ENCODE measurements at places on chromosomes 13 and 19.

GRCh38 chr13:49786401-49787008 lies 6.0 kb downstream of the KPNA3 start:
- DNase-seq = no peak

DNA sequence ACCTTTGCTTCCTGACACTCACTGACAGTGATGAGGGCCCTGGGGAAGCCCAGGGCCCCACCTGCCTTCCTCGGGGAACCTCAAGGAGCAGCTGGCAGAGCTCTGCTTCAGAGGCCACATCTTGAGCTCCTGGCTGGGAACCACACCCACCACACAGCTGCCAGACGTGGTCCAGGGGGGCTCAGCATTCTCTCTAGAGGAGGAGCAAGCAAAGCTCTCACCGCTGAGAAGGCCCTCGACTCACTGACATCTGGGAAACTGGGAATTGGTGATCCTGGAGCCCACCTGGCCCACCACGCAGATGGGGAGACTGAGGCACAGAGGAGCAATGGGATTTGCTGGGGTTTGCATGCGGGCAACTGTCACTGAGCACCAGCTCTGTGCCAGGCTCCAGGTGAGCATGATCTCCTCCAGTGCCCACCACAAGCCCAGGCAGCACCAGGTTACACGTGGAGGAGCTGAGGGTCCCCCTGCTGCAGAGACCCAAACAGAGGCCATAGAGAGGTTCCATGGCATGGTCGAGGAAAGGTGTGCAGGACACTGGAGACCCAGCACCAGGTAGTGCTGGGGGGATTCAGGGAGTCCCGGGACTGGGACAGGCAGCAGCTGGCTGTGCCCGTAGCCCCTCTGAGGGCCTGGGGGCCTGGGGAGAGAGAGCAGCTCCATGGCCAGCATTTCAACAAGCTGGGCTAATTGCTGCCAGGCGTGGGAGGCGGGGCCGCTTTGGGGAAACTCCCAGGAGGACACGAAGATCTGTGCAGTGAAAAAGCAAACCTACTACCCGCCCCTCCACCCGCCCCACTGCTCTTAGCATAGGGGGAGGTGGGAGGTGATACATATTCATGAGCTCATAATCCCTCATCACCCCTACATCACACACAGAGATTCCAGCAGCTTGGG lies 33.4 kb downstream of the PEPD start:
- DNase-seq = no peak

DNA sequence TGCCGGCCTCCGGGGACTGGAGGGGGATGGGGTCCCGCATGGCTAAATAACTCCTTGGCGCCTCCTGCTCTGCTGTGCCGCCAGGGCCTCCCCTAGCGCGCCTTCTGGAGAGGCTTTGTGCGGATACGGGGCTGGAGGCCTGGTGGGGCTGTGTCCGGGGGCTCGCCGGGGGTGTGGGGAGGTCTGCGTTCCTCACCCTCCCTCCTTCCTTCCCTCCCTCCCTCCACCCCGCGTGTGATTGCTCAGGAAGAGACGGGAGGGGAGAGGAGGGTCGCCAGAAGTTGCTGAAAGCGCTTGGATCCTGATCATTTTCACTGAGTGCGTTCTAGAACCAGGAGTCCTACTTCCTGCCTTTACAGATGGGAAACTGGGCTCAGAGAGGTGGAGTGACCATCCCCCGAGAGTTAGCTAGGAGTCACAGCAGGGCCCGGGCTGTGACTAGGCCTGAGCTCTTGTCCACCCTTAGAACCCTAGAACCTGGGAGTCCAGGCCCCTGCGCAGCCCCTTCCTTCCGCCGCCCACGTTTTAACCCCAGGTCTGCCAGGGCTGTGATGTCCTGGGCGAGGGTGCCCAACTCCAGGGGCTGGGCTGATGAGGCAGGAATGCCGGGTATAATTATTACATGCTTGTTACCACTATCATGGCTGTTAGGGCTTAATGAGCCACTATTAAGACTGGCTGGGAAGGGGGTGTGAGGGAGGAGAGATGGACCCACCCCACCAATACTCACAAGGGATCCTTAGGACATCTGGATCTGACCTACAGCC lies 782 bp upstream of the JUND start:
- DNase-seq = no peak

- no peak for DNase-seq
Observed at GRCh38 chr13:94427313-94427953, 52.0 kb downstream of the DCT start.

DNA sequence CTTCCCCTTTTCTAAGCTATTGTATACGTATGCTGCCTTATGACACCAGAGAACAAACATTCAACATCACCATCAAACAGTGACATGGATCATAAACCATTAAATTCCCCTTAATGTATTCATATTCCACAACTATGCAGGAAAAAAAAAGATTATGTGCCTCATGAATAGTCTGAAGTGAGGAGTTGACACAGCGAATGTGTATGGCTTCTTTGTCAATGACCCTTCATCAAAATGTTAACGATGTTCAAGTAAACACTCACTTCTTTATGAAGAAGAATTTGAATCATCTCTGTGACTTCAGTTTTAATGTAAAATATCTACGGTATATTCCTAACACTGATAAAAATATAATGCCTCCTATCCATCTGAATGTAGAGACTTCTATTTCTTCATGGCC lies 44.6 kb downstream of the SMAD9 start:
- no peak for DNase-seq

DNA sequence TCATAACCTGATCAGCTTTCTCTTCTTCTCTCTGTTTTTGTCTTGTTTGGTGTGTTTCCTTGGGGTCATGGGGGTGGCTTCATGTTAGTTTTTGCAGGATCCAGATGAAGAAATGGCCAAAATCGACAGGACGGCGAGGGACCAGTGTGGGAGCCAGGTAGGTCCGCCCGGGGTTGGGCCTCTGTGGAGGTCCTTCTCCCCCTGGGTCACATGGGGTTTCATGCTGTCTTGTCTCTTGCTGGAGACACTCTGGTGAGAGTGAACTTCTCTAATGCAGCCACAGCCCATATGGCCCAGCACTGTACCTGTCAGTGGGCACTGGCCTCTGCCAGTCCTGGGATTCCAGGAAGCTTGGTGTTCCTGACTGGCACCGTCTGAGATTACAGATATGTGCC lies 1.1 kb downstream of the CCNE1 start:
- DNase-seq = no peak

GRCh38 chr13:74205313-74205690 lies 71.1 kb upstream of the KLF12 start:
- DNase-seq = no peak

DNA sequence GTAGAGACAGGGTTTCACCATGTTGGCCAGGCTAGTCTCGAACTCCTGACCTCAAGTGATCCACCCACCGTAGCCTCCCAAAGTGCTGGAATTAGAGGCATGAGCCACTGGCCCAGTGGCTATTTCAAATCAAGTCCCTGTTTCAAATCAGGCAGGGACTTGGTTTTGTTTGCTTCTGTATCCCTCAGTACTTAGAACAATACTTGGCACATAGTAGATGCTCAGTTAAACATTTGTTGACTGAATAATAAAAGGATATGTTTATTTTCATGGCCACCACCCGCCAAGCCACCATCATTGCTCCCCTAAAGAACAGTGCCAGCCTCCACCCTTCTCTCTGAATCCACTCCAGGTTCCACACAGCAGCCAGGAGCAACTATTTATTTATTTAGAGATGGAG lies 4.2 kb downstream of the RPS28 start:
- DNase-seq = no peak

GRCh38 chr13:42101821-42102585 lies 53.6 kb downstream of the DGKH start:
- DNase-seq = no peak

DNA sequence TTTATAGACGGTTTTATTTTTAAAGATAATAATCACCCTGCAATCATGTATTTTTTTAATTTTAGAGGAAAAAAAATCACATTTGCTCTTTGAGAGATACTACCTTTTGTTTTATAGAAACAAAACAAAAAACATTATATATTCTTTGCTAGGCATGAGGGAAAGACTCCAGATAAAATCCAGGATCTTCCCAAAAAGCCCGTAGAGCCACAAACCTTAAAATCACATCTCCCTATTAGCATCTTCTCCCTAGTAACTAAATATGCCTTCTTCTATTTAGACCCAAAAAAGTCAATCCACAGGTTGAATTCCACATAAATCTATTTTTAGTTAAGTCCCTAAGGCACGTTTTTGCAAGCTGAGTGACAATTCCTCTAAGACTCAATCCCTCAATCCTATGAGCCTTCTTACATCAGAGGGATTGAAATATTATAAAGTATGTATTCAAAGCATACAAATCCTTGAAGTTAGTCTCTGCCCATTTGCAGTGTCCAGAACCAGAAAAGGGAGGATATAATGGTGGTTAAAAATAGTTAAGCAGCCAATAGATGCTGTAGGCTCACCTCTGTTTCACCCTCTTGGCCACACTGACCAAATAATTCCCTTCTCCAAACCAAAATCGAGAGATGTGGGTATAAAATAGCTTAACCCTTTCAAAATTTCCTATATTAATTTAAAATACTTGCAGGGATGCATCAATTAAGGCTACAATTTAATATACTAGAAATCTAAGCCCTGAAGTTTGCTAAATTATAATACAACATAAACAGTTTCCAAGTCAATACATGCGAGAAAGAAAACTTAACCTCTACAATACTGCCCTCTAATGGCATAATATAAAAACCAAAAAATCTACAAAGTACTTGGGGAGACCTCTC lies 64.0 kb downstream of the SERP2 start:
- DNase-seq = no peak

DNA sequence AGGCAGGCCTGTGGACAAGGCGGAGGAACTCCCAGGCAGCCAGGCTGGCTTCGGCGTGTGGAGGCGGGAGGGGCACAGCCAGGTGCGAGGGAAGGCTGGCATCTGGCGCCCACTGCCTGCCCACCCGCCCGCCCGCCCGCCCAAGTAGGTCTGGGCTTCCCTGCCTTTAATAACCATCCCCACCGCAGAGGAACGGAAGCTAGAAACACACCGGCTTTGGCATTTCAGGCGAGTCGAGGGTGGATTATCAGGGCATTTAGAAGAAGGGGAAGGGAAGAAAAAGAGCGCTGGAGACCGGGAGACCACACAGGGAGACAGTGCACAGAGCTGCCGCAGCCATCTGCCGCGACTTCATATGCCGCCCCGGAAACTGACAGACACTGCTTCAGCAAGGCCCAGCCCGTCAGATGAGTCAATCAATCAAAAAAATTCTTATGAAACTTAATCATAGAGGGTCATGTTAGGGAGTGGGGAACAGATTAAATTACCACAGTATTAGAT lies 199.7 kb downstream of the TSHZ3 start:
- DNase-seq = no peak

DNA sequence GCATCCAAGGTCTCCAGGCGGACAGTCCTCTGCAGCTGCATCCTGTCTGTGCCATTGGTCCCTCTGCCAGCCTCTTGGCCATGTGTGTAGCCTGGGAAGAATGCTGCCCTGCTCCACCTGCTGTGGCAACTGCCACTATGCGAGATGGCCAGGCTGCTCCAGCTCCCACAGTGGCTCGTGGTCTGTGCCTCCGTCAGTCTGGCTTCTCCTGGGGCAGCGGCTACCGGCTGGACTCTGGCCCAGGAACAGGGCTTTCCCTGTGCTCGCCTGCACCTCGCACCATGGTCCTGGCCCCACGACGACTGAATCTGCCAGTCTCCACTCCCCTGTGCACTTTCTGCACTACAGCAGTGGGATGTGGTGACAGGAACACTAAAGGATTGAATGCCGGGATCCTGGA lies 26.7 kb upstream of the FFAR2 start:
- DNase-seq = no peak

DNA sequence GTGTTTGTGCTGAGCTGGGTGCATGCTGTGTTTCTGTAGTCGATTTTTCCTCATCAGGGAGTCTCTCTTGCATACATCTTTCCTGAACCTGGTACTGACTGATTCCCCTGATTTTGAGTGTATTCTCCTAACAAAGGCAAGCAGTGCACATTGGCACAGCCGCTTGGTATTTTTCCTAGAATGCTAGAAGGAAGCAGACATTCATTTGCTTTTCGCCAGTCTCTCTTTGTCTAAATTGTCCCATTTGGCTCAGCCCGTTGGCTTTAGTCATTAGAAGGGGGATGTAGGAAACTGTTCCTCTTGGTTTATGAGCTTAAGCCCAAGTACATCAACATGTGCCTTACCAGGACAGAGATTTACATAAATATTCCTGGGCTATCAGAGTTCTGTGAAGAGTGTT lies 266.1 kb upstream of the TMTC4 start:
- DNase-seq = no peak

DNA sequence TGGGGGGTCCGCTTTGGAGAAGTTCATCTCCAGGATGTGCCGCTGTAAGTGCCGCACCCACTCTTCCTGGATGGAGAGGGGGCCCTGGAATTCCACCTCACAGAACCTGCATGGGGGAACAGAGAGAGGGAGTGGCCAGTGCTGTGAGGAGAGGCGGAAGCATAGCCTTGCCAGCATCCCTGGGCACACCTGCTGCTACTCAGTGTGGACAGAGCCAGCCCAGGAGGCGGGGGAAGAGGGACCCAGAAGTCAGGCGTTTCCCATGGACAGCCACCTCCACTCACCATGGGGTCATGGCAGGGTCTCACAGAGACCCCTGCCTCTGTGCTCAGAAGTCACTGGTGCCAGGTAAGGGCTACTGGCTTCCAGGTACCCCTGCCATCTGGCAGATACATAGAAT lies 4.3 kb upstream of the AKAP8L start:
- DNase-seq = no peak

DNA sequence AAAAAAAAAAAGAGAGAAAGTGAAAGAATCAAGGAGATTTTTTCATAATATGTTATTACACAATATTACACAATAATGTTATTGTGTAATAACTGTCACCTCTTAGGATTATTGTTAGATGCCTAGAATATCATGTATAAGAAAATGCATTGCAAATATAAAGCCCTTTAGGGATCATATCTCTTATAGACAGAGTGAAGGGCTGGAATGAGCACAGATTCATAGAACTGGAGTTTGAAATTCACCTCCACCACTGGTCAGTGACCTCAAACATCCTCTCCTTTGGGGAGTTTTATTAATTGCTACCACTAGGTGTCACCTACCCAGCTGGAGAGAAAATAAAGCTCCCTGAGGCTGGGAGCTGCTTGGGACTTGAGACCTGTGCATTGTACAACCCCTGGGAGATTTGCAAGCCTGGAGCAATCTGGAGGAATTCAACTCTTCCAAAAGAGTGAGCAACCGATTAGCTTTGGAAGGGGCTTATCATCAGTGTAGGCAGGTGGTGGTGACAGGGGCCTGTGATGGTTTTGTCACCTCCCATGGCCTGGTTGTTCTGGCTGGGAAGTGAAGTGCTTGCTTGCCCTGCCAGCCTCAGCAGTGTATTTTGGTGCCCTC lies 30.3 kb upstream of the FRY start:
- no peak for DNase-seq

- DNase-seq = no peak
Observed at GRCh38 chr19:42512743-42513304, 15.5 kb downstream of the CEACAM1 start.

DNA sequence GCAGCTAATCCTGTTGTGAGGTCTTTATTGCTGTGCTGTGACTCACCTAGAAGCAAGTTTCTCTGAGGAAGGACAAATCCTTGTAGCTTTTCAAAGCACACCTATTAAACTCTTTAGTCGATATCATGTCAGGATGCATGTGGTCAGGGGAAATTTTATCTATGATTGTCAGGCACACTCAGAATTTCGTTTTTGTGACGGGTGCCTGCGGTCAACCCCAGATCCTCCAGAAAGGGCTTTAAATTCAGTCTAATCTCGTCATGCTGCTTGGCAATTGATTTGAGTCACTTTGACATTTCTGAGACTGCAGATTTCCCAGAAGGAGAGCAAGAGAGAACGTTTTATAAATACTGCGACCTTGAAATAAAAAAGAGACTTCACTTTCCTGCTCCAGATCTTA lies 316.9 kb downstream of the FGF9 start:
- no peak for DNase-seq

Data from activated CD8-positive, alpha-beta memory T cell treated with anti-CD3 and anti-CD28 coated beads for 4 hours (primary cell).